ENCODE measurements at places on chromosomes 16 and 17.

DNA sequence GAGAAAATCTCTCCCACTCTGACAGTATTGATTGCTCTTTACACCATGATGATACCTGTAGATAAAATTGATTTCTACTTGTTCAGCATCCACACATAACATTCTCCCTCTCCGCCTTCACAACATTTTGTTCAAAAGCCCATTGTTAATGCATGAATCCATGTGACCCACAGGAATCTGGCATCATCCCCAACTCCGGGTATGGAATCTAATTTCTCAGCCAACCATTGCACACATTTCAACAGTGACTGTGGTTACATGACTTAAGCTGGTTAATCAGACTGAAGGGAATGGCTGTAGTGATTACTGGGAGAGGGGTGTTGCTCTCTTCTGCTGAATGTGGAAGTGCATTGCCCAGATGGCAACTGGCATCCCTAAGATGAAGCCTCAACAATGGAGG is 161.4 kb upstream of the C16orf82 start:
- no peak for DNase-seq

DNA sequence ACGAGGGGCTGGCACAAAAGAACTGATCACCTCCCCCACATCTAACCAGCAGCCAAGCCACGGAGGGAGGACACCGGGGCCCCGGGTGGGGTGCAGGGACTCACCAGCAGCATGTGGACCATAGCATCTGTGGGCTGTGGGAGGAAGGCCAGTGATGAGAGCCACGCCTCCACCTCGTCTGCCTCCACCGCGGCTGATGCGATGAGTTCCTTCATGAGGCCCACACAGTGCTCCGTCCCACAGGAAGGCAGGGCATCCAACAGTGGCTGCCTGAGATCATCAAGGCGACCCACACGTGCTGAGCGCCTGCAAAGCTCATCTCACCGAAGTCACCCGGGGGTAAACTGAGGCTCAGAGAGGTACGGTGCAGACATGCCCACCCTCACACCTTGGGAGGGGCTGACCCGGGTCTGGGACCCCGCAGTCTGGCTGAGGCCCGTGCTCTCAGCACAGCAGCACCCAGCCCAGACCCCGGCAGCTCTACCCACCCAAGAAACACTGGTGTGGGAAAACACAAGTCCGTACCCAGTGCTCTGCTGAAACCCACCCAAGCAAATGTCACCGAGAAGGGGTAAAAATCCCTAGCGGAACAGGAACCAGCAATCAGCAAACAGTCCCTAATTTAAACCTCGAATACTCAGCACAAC is 85.9 kb downstream of the LITAF start:
- DNase-seq: no peak

- no peak for DNase-seq
Measured at GRCh38 chr16:83533193-83533592, 274.6 kb upstream of the HSBP1 start.

- no peak for DNase-seq
Measured at GRCh38 chr17:54980375-54980774, 11.8 kb downstream of the STXBP4 start.

DNA sequence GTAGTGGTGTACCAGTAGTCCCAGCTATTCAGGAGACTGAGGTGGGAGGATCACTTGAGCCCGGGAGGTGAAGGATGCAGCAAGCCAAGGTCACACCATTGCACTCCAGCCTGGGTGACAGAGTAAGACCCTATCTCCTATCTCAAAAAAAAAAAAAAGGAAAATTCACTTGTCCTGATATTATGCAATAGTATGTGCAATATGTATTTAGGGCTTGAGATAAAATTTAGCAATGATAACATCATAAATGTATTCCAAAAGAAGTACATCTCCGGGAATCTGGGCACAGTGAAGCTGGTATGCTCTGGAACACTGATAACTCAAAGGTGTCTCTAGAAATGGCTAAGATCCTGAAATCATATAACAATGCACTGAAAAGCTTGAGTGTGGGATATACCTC is 74.5 kb downstream of the NCOR1 start:
- DNase-seq: no peak

GRCh38 chr17:49996495-49997300 is 1.7 kb upstream of the DLX3 start:
- no peak for DNase-seq

- no peak for DNase-seq
Measured at GRCh38 chr16:89330177-89330856, 112.8 kb downstream of the ZNF778 start.

DNA sequence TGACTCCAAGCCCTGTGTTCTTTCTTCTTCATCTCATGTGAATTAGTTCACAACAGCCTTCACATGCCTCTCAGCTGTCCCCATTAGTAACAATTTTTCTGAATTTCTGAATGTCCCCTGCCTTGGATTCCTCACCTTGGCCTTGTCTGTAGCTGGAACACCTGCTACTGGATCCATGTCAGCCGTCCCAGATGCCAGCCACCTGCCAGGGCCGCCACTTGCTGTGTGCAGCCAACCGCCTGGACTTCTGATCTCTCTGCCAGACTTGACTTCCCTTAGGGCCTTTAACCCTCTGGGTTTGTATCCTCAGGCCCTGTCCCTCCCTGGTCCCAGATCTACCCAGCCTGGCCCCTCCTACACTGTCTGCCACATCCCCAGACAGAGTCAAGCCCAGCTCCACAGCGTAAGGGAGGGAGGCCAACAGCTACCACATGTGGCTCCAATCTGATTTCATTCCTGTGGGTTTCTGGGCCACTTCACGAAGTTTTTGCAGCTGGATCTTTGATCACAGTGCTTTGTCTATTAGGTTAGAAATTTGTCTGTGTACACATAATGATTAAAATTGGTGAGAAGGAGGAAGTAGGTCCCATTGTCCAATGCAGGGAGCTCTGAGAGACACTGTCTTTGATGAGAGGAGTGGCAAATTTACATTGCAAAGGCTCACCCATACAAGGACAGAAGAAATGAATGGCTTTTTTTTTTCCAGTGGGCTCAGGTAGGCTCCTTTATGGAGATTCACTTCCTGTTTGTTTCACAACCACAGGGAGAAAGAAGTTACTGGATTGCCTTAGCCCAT is 15.3 kb downstream of the MPP2 start:
- no peak for DNase-seq

- DNase-seq: no peak
Measured at GRCh38 chr16:142405-142967, 4.0 kb upstream of the NPRL3 start.

- DNase-seq: no peak
Measured at GRCh38 chr16:83727018-83727417, 80.8 kb upstream of the HSBP1 start.

GRCh38 chr16:85419503-85420408 is 193.4 kb upstream of the GSE1 start:
- no peak for DNase-seq

DNA sequence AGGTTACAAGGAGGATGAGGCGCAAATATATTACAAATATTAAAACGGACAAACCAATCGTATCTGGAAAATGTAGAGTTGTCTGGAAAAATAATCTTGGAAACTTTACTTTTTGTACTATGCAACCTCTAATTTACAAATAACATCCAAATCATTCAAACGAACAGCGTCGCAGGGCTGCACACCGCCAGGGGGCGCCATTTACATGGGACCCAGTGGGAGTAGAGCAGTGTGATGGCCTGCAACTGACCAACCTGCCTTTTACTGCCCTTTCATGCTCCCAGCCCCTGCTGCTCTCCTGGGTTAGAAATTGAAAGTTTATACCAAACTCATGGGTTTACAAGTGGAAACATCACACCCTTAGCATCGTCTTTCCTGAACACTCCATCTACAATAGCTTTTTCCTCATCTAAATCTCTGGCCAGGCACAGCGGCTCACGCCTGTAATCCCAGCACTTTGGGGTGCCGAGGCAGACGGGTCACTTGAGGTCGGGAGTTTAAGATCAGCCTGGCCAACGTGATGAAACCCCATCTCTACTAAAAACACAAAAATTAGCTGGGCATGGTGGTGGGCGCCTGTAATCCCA is 10.0 kb downstream of the PITPNC1 start:
- no peak for DNase-seq

DNA sequence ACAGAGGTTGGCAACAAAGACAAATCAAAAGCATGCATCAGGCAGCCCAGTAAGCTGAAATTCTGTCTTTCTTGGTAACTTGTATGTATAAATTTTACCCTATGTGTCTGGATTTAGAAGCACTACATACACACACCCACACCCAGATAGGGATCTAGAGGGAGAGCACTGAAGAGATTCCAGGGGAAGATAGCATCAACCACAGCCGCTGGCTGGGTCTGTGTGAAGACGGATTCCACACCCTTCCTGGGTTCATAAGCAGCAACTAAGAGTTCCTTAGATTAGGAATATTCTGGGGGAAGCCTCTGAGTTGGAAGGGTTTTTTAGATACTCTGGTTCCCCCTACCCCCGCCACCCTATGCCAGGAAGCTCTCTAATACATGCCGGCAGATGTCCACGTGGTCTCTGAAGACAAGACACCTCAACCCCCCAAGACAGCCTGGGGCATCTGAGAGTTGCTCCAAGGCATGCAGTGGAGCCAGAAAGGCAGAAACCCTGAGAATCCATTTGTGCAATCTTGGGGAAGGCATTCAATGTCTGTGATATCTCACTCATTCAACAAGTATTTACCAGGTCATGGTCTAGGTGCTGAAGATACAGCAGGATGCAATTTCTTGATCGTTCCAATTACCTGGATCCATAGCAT is 86.4 kb downstream of the NOG start:
- no peak for DNase-seq

DNA sequence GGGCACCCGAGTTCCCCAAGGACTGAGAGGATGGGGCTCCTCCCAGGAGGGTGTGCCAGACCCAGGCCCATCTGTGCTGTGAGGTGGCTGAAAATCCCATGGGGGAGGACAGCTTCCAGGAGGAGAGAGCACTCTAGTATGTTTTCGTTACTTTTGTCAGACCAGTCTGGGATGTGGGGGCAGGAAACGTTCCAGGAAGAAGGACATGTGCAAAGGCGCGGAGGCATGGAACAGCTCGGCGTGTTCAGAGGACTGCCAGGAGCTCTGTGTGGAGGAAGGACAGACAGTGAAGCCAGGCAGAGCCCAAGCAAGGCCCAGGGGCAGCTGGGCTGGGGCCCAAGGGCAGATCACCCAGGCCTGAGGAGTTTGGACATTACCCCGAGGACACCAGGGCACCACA is 7.0 kb downstream of the CA4 start:
- no peak for DNase-seq

- no peak for DNase-seq
Measured at GRCh38 chr16:47939680-47940079, 216.1 kb downstream of the ABCC12 start.

DNA sequence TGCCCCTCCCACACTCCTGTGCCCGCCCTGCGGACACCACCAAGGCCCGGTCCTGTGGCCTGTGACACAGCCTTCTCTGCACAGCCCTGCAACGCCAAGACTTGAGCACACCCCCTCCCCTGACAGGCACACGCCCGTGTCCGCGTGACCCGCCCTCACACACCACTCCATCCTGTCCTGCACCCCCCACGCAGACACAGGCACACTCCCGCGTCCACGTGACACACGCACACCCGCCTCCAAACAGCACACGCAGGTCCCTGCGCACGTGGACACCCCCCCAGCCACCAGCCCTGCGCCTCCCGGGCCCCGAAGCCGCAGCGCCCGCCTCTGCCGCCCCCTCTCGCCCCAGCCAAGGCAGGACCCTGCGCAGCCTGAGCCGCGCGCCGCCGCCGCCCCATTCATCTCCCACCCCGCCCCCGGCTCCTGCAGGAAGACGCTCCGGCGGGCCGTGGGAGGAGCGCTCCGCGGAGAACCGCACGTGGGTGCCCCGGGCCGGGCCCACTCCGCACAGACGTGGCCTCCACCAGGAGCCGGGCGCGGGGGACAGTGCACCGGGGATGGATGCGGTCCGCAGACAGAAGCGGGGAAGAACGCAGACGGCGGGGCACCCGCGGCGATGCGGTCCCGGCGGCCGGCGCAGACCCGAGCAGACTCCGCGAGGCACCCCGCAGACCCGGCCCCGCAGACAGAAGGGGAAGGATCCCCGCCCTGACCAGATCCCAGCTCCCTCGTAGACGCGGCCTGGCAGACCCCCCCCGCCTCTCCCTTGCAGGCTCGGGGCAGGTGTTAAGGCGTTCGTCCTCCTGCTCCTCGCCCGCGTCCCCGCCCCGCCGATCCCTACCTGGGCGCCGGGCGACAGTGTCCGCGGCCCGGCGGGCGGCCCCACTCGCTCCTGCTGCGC is 506 bp downstream of the CAMKK1 start:
- no peak for DNase-seq

DNA sequence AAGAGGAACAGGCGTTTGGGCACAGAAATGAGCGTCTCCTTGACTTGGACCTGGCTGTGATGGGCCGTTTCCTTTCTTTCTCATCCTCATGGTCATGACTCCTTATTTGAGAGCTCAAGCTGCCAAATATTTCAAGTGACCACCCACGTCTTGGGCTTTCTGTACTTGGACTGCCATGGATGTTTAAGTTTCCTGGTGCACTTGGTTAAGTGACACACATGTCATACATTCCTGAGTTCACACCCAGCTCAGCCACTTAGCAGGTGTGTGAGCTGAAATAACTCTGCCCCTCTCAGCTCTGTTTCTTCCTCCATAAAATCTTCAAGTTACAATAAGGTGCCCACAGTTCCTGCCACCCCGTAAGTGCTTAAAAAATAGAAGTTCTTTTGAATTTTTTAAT is 114.5 kb downstream of the CLEC16A start:
- no peak for DNase-seq

GRCh38 chr17:50026046-50026675 is 29.7 kb upstream of the ITGA3 start:
- DNase-seq: no peak

DNA sequence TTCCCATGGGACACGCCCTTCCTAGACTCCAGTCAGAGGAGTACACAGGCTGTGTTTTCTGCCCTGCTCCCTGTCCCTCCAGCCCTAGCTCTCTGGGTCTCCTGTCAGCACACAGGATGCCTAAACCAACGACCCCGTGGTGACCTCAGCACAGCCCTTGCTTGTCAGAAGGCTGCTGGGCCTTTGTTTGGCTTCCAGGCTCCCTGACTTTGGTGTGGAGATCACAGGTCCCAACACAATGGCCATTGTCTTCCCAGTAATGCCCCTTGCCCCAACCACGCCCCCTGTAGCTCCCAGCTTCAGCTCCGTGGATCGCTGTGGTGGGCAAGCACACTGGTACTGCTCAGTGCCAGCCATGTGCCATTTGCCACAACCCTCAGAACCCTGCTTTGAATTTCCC is 15.0 kb downstream of the HNF1B start:
- DNase-seq: no peak

DNA sequence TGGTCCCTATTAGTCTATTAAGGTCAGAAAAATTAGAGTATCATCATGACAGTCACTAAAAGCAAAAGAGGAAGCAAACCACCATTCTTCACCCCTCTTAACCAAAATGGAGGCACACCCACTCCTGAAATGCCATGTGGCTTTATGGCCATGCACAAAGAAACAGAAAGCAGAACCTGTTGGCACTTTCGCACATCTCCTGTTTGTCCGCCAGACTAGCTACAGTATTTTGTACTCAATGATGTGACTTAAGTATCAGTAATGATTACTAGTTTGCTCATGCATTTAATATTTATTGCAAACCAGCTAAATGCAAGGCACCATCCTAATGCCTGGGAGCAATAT is 70.2 kb upstream of the GNAO1 start:
- DNase-seq: no peak

Data from cortex of kidney (tissue), 1 donor.